ENCODE measurements at places on chromosomes 2 and 18.

DNA sequence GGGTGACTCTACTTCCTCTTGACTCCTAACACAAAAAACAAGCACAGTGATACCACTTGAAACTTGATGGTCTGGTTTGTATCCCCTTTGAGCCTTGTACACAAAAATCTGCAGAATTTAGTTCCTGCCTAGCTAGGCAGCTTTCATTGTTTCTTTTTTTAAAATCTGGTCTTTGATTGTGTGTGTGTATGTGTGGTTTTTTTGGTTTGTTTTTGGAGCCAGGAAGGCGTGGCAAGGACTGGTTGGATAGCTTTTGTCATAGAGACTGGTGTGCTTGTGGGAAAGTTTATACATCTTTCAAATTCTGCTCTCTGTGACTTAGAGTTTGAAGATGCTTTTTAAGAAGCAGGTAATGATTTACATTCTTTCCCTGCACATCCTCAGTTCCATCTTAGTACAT is 127.4 kb downstream of the TANC1 start:
- no peak for DNase-seq

- no peak for DNase-seq
These were observed 73.3 kb downstream of the RHBDD1 start for GRCh38 chr2:226909126-226909525.

- no peak for DNase-seq
These were observed 75.3 kb upstream of the PNPT1 start for GRCh38 chr2:55768991-55769390.

DNA sequence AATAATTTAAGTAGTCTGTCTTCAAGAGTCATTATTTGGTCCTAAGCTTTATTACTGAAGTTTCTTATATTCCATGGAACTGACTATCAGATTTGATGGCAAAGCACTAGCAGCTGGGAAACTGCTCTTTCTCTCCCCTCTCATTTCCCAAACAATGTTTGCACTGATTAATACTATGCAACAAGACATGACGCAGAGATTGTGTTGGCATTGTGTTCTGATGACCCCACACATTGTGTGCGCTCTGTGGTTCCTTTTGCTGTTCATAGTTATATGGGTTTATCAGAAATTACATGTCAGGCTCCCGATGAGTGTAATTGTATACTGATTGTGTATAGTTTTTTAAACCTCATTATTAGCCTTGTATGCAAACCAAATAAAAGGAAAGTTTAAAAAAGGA is 331.6 kb upstream of the FANCL start:
- DNase-seq = no peak

DNA sequence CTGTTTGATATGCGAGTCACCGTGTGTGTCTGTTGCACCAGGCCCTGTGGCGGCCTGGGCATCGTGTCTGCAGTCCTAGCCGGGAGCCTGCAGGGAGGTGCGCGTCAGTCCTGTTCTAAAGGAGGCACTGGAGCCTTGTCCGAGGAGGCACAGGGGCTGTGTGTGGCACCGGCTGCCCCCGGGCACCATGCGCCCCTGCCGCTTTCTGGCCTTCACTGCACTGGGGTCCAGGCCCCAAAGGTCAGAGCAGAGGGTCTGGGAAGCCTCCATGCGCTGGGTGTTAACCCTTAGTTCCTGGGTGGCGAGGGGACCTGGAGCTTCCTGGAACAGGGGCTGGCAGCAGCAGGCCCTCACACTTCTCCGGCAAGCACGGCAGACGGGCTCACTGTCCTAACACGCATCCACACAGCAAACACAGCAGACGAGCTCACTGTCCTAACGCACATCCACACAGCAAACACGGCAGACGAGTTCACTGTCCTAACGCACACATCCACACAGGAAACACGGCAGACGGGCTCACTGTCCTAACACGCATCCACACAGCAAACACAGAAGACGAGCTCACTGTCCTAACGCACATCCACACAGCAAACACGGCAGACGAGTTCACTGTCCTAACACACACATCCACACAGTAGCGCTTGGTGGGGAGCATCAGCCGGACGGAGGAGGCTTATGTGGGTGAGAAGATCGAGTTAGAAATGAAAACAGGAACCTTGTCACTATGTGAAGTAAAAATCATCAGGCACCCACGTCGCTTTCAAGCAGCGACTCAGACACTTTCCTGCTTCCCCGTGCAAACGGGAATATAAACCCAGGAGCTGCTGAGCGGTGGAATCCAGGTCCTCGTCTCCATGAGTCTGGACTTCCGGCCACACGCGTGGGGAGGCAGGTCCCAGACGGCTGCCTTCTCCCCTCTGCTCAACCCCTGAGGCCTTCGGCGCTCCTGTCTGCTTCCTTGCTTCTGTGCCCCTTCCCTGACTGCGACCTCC is 65.3 kb downstream of the TPO start:
- no peak for DNase-seq

Measured in urinary bladder (tissue), 4 donors.